ENCODE measurements at places on chromosomes 16 and 17. TPM values are rescaled to one million over a fixed set of nuclear protein-coding genes. Genes with fewer than 3 reads are reported as not detected.

The CSH2 gene
- total RNA-seq = not detected

The DPEP3 gene
- not detected for total RNA-seq

The MYL11 gene
- total RNA-seq = not detected

The FSCN2 gene
- total RNA-seq = 1.1 TPM

The PLA2G10 gene
- not detected for total RNA-seq

The MNT gene
- 16.2 TPM for total RNA-seq

The HBQ1 gene
- 6.9 TPM for total RNA-seq

The KRT16 gene
- 1.1 TPM for total RNA-seq

The NAGLU gene
- 51.3 TPM for total RNA-seq

The MYH1 gene
- total RNA-seq = not detected

The DNAH9 gene
- total RNA-seq = 0.05 TPM

The CEP112 gene
- 6.8 TPM for total RNA-seq

The SOX8 gene
- 1.5 TPM for total RNA-seq

The CORO6 gene
- 5.7 TPM for total RNA-seq
